ENCODE measurements at places on chromosomes 2 and 18. TPM values are rescaled to one million over a fixed set of nuclear protein-coding genes. Genes with fewer than 3 reads are reported as not detected.
A peak's percentile ranks its signal among the peaks of the same experiment; 100 is the strongest.

Gene AFF3
- total RNA-seq: 1.9 TPM

- DNase-seq: peak; percentile 73
Observed at GRCh38 chr2:178859730-178860129, 52.5 kb upstream of the TTN start.

DNA sequence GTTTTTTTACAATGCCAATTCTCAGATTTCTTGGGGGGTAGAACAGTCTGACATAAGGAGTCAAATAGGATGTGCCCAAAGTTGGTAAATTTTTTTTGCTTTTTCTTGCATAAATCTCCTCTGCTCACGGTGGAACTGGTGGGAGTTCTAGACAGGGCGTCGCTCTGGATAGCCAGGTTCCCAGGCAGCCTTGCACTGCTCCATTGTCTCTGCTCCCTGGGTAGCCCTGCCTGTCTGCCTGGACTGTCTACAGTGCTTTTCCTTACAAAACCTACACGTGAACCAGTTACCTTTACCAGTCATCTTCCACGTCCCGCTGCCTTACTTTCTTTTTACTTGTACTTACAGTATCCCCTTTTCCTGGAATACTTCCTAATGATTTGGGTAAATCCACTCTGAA is 117.1 kb downstream of the ZNF407 start:
- no peak for DNase-seq

Gene SERPINB10
- not detected for total RNA-seq

Gene HPCAL1
- 159 TPM for total RNA-seq

DNA sequence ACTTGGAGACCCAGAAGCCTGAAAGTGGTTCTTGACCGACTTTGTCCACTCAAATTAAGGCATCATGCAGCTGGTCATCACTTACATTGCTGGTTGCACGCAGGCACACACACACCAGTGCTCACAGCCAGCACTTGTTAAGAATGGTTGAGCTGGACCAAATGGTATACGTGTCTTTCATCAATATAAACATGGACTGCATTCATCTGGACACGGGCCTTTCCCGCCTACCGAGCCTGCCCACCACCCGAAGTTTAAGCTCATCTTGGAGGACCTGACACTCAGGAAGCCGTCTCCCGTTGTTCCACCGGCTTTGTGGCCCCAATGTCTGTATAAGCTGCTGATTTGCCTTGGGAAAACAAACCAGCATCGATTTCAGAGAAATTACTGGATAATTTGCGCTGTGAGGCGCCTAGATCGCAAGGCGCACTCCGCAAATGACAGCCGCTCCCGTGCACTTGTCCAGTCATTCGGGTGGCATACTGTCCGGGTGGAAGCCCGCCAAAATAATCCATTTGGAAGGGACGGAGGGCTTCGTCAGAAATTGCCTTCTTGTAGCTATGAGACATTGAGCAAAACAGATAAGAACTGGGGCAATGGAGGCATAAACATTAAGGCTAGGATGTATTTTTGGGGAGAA is 40.1 kb upstream of the AKAIN1 start:
- no peak for DNase-seq

GRCh38 chr18:34841891-34842290 is 131.8 kb downstream of the DTNA start:
- DNase-seq: no peak

DNA sequence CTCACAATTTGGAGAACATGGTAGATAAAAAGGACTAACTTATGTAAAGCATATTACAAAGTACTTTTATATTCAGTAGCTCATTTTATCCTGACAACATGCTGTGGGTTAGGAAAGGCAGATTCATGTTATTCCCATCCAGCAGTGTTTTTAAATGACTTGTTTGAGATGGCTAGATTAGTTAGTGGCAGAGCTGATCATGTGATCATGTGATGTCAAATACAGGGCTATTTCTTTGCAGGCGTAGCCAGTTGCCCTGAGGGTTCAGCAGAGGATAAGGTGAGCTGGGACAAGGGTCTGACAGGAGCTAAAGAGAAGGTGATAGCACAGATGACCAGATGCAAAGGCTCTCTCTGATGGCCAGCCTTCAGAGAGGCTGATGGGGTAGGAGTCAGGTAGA is 97.8 kb downstream of the ADD2 start:
- no peak for DNase-seq

GRCh38 chr2:157476953-157477709 is 33.2 kb upstream of the CYTIP start:
- no peak for DNase-seq

DNA sequence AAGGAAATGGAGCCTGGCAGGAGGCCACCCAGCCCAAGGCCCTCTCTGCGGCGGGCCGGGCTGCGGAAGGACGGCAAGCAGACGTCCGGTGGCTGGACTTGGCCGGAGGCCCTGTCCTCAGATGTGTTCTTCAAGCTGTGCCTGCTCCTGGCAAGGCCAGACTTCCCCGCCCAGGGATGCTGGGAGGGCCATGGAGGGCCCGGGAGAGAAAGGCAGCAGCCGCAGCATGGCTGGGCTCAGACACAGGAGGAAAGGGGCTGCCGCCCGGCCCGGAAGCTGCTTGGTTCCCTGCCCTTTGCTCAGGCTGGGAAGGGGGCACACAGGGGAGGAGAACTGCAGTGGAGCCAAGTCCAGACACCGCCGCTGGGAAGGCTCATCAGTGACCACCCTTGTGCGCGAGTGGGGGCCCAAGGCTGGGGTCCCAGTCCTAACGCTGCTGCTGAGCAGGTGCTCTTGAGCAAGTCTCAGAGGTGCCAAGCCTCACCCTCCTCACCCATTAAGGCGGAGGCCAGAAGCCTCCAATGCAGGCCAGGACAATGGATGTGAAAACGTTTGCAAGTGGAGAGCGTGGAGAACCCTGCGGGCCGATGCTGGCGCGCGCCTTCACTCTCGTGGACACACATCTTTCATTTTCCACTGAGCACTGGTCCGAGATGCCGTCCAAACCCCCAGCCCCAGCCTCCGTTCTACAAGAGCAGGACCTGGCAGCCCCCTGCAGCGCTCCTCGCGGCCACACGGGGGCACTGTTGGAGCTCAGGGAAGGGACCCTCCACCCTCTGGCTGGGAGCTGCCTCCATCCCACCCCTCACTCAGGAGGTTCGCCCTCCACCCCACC is 7.9 kb downstream of the CROCC2 start:
- peak; percentile 71 for DNase-seq

GRCh38 chr2:80026040-80026729 is 278.4 kb downstream of the LRRTM1 start:
- no peak for DNase-seq

DNA sequence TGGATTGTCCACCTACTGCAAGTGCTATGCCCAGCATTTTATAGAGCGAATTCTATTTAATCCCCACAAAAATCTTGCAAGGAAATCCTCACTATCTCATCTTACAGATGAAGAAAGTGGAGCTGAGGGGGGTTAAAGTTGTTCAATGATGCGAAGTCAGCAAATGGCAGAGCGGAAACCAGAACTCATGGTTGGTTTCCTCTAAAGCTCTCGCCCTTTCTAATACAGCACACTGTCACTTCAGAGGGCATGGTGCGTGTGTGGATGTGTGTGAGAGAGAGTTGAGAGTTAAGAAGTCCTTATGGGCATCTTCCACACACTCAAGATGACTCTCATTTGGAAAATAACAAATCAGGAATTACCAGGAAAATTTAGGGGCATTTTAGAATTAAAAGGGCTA is 78.4 kb downstream of the TGFA start:
- no peak for DNase-seq

All from MG63 (cell line).